Osteocyte (in vitro differentiated cells): ENCODE measurements at places on chromosomes 7 and 10. TPM values are rescaled to one million over a fixed set of nuclear protein-coding genes. Genes with fewer than 3 reads are reported as not detected.

PAPOLB gene
- total RNA-seq, result 0.10 and 0.13 TPM in 2 replicates

GRCh38 chr10:69043931-69044531, 43.9 kb upstream of the SRGN start:
- DNase-seq, result no peak

GRCh38 chr7:127393368-127394058, 1.0 kb upstream of the ZNF800 start:
- DNase-seq, result no peak

DNA sequence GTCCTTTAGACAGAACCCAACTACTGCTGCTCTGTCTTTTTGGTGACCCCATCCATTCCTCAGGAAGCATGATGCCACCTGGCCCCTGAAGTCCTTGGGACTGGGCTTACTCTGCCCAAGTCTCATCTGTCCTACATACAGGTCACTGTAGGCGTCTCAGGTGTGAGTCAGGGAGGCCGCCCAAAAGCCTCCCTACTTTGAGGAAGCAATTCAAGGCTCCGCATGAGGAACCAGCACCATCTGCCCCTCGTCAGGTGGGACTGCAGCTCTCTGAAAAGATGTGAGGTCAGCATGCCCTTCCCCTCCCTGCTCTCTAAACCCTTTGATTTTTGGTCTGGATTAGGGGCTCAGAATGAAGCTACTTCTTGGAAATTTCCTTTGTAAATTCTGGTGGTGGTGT, 354.8 kb downstream of the CXCL12 start:
- no peak for DNase-seq

DNA sequence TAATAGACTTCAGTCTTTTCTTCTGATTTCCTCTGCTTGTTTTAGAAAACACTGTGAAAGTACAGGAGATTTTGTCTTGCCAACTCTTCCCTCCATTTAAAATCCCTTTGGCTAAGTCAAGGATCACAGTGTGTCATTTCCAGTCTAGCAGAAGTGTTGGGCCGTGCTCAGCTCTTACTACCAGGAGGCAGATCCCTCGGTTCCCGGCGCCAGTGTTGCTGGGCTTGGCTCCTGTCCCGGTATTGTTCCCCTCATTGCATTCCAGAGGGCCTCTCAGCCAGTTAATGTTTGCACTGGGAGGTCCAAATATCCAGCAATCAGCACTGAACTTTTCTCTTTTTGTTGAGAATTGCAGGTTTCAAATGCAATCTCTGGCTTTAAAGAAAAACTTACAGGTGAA, 612.1 kb upstream of the MGMT start:
- DNase-seq, result no peak

SLC29A4 gene
- 7.9 and 9.7 TPM in 2 replicates for total RNA-seq

DNA sequence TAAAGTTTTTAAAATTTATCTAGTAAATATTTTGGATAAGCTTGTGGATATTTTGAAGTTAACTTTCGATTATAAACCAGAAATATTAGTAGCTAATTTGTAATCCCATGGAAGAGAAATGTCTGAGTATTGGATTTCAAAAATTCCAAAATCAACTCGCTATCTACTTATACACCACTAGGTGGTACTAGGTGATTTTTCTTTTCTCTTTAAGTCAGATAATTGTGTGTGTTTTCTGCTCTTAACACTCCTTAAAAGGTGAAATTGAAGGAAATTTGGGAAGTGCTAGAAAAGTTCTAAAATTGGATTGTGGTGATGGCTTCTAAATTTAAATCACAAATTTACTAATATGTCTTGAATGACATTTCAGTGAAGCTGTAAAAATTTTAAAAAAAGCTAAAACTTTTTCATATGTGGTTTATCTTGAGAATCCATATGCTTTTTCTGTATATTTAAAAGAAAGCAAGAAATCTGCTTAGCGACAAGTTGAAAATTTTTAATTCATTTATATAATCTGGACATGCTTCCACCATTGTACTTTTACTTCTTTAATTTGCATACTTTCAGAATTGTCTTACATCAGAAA, 90.2 kb downstream of the IPMK start:
- no peak for DNase-seq

DNA sequence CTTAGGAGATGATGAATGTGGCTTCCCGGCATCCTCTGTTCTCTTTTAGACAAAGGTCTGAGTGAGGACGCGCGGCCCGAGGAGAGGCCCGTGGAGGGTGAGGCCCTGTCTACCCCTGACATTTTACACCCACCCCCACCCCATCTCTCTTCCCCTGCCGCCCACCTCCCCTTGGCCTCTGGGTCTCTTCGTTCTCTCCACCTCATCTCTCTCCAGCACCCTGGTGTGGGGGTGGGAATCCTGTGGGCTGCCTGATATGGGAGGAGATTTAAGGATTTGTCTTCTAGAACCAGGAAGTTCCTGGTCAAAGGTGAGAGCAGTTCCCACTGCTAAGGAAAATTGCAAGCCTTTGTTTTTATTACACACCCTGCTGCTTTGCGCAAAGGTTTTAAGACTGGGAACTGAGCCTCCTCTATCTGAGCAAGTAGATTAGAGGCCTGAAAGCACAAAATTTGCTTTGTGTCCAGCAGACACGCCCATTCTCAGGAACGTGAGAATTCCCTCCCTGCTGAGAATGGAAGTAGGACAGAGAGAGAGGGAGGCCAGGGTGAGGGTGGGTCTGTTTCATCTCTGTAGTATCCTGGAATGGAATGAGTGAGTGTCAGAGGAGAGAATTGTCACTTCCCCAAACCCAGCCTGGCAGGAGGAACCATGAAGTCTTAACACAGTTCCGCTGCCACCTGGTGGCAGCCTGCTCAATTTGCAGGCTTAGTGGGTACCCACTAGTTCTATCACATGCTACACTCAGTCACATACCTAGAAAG, 91.2 kb downstream of the GTF2IRD1 start:
- DNase-seq, result no peak

ATP6V0E2 gene
- 27.1 and 30.8 TPM in 2 replicates for total RNA-seq

GRCh38 chr10:126027692-126028091, 131.3 kb downstream of the FANK1 start:
- DNase-seq, result no peak

- DNase-seq, result no peak
Measured at GRCh38 chr7:25669281-25669781, 441.0 kb upstream of the NPVF start.
